ENCODE measurements at places on chromosomes 6 and 20.

DNA sequence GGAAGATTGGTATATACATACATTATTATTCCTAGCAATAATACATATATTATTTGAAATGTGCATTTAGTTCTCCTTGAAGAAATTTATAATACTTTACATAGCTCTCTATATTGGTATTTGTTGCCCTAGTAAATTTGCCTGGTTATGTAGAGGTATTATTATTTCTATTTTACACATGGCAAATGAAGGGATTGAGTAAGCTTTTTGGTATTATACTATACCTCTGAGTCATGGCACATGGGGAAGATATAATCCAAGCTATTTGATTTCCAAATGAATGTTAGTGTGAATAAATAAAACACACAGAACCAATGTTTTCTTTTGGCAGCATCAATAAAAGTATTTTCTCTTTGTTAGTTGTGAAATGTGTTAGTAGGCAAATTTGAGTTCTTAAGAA lies 409.6 kb upstream of the SLC35B3 start:
- no peak for DNase-seq

DNA sequence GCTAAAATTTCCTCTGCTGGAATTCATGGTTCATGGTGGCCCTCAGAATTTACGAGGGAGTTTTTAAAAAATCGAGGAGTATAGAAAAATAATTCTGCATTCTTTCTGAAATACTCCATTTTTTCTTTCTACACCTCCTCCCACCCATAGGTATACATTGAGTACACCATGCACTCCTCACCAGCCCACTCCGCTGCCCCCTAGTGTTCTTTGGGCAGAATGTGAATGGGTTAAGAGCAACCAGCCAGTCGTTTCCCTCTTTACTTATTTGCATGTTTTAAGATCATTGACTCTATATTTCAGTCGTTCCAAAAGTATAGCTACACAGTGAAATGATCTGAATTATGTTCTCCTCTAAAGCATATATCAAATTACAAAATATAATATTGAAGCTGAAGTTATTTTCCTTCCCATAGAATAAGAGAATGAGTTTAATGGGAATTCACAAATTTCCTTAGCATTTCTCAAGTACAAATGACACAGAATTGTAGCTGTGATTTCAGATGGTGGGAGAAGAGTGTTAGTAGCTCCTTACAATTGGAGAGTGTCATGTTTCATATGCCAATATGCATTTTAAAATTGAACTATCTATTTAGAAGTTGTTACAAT lies 977.7 kb upstream of the SLC35B3 start:
- DNase-seq = no peak

DNA sequence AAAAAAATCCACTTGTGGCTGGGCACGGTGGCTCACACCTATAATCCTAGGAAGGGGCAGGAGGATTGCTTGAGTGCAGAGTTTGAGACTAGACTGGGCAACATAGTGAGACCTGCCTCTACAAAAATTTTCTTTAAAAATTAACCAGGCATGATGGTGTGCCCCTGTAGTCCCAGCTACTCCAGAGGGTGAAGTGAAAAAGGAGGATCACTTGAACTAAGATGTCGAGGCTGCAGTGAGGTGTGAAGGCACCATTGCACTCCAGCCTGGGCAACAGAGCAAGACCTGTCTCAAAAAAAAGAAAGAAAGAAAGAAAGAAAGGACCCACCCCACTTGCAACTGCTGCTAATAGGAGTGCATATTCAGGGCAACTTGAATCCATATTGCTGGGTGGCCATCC lies 13.7 kb upstream of the SNX3 start:
- DNase-seq = no peak

- no peak for DNase-seq
These were observed 19.5 kb downstream of the RIMS4 start for GRCh38 chr20:44790638-44791393.

- no peak for DNase-seq
These were observed 25.2 kb downstream of the TNFAIP3 start for GRCh38 chr6:137892271-137892708.

GRCh38 chr6:167648501-167649278 lies 178.0 kb upstream of the AFDN start:
- DNase-seq = no peak

DNA sequence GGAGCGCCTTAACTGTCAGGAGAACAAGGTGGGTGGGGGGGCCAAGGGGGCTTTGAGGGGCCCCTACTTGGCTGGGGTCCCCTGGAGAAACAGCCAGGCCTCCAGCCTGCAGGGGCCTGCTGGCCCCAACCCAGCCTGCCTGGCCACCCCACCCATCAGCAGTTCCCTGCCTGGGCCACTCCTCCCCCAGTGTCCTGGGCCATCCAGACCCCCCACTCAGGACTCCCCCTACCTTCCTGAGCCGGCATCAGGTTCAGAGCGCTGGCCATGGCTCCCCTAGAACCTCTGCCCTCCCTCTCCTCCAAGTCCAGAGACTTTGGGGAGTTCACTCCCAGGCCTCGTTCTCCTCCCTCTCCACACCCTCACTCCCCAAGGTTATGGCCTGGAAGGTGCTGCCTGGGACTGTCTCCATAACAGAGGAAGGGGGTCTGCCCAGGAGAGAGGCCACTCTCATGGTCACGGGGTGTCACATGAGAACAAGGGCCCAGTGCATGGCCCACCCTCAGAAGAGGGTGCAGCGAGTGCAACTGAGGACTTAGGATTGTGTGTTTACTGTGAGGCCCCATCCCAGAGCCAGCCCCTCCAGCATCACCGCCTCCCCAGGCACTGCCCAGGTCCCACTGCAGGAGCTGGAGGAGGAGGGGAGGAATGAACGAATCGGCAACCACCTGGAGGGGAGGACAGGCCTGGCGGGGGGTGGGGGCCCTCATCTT lies 6.0 kb downstream of the SLC17A9 start:
- no peak for DNase-seq

DNA sequence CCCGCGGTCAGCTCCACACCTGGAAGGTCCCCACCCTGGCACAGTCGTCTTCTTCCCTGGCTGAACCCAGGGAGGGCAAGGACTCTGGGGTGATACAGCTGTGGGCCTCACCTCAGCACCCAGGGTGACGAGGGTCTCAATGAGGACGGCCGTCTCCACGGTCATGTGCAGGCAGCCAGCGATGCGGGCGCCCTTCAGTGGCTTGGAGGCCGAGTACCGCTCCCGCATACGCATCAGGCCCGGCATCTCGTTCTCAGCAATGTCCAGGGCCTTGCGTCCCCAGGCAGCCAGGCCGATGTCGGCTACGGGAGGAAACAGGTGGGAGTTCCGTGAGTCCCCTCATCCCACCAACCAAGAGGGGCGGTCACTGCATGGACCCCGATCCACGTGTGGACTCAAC lies 7.9 kb downstream of the AHCY start:
- DNase-seq = no peak

- no peak for DNase-seq
These were observed 454.6 kb upstream of the MARCKS start for GRCh38 chr6:113402544-113402943.

GRCh38 chr6:150759483-150759882 lies 106.0 kb upstream of the MTHFD1L start:
- DNase-seq = no peak

DNA sequence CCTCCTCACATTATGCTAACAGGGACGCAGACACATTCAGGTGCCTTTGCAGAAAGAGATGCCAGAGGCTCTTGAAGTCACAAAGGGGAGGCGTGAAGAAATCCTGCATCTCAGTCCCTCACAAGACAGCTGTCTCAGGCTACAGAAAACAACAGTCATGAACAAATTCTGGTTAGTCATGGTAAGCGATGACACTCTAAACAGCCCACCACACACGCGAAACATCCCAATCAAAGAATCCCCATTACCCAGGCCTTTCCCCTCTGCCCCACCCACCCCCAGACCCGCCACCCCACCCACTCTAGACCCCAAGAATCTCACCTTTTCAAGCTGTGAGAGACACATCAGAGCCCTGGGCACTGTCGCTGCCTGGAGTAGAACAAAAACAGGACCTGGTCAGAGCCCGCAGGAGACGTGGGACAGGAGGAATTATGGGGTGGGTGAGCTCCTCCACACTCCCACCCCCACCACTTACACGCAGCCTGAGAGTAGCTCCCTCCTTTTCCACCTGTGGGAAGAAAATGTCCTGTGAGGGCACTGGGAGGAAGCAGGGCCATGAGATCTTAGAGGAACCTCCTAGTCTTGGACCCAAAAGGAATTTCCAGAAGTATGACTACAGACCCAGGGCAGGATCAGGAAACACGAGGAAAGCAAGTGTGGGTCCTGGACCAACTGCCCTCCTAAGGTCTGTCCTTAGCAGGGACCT lies 2.7 kb downstream of the HLA-B start:
- DNase-seq = no peak

DNA sequence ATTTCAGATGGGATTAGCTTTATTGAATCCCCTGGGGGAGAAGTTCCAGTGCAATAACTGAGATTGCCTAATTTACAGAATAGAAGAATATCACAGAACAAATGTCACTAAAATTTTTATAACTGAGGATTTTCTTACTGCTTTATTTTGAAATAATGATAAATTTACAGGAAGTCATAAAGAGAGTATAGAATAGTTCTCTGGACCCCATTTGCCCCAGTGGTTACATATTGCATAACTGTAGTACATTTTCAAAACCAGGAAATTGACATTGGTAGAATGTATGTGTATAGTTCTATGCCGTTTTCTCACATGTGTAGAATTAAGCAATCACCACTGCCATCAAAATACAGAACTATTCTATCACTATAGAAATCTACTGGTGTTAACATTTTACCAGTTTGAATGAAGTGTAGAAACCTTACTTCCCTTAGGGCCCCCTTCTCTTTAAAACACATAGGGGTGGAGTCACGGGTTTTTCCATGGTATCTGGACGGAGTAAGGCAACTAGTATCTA lies 18.3 kb downstream of the KIF6 start:
- DNase-seq = no peak

GRCh38 chr6:31834367-31835250 lies 7.1 kb downstream of the HSPA1B start:
- peak; percentile 73 for DNase-seq

- no peak for DNase-seq
These were observed 20.1 kb downstream of the PLCB1 start for GRCh38 chr20:8152183-8152582.

- no peak for DNase-seq
These were observed 243.8 kb upstream of the EPHA7 start for GRCh38 chr6:93663111-93663510.

GRCh38 chr6:9830808-9831207 lies 584.1 kb downstream of the TFAP2A start:
- DNase-seq = no peak

GRCh38 chr6:26553635-26554446 lies 15.7 kb downstream of the HMGN4 start:
- peak; percentile 82 for DNase-seq

- no peak for DNase-seq
These were observed 1.1 kb downstream of the SLC44A4 start for GRCh38 chr6:31877651-31878161.

DNA sequence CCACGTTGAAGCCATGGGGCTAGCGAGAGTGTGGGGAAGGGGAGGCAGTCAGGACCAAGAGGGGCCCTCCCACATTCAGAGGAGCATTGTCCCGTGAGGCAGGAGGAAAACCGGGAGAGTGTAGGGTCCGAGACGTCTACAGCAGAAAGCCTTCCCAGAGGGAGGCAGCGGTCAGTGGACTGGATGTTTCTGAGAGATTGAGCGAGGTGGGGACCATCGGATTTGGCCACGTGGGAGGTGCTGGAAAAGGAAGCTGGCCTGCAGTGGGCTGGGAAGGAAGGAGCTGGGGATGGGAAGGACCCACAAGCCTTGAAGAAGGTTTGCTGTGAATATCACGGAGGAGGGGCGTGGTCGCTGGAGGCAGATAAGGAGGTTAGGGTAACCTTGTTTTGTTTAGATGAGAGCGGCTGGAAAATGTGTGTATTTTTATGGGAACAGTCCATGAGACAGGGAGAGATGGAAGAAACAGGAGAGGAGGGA lies 119.0 kb upstream of the RNF24 start:
- DNase-seq = no peak

DNA sequence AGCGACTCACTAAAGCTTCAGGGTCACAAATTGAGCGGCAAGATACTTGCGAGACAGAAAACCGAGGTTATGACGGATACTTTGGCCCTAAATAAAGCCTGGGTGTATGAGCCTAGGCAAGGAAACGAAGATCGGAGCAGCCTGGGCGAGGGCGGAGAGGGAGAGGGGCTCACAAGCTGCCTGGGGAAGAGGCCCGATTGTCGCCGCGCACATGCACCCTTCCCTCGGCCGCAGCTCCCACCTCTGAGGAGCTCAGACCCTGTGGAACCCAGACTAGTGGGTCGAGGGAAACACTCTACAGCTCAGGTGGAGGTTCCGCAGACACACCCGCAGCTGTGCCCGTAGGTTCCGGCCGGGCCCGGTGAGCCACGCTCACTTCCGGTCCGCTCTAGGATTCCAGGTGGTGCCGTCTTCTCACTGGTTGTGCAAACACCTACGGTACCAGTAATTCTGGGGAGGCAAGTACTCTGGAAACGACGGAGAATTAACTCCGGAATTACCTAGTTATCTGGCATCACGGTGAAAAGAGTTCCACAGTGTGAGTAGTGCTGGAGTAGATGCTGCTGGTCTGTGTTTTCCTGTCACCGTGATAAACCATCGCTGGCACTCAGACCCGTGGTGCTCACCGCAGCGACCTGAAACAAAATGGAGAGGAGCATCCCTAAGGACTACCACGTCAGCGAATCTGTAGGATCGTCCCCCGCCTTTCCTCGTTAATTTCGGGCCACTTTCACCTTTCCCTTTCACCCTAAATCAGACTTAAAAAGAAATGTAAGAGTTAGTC lies 61.5 kb downstream of the GPX5 start:
- DNase-seq = peak; percentile 49
